ENCODE measurements at places on chromosomes 7 and 10.

GRCh38 chr7:82018226-82018625, 248.4 kb upstream of the HGF start:
- no peak for DNase-seq

DNA sequence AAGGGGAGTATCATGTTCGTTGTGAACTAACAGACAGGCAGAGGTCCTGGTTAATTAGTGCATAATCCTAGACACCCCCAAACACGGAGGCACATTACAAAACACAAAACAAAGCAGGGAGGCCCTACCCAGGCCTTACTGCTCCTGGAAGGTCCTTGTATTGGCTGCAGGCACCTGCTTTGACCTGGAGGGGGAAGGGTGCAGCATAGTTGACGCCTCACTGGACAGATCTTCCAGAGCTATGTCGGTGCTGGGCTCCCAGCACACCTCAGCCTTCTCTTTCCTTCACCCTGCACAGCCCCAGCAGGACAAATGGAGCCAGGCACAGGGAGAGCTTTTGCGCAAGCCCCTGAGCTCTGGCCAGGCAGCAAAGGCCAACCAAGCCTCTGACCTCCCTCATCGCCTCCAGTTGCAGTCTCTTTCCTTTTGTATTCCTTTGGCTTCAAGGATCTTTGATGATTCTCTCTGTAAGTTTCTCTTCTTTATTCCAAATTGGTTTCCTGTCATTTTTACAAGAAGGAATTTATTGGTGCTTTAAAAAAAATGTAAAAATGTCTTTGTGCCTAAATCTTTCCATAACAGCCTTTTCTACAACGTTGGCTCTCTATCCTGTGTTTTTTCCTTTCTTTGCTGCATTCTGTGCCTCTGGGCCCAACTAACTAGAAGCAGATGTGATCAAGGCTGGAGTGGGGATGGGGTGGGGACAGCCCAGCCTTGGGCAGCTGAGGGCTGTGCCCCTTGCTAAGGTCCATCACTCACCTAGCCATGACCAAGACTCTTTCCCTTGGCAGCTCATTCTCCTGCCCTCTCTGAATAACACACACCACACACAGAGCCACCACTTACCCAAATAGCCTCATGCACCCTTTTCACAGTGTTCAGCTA, 317.1 kb upstream of the NPVF start:
- no peak for DNase-seq

GRCh38 chr10:86258499-86258898, 108.1 kb downstream of the GRID1 start:
- DNase-seq, result no peak

DNA sequence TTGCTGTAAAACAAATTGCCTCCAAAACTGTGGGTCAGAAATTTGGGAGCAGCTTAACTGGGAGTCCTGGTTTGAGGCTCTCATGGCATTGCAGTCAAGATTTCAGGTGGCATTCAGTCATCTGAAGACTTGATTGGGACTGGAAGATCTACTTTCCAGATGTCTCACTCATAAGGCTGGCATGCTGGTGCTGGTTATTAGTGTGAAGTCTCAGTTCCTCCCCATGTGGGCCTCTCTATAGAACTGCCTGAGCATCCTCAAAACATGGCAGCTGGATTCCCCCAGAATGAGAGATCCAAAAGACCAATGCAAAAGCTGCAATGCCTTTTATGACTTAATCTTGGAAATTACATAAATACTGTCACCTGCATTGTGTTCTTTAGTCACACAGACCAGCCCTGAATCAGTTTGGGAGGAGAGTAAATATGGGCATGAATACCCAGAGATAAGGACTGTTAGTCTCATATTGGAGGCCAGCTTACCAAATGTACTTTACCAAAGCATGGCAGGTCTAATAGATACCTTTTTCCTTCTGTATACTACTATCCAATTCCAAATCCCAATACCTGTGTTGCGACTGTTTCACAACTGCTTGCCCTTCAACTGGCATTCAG, 6.5 kb upstream of the HERPUD2 start:
- no peak for DNase-seq

- DNase-seq, result no peak
Observed at GRCh38 chr10:3835770-3836169, 50.8 kb upstream of the KLF6 start.

GRCh38 chr7:50462361-50462760, 12.2 kb upstream of the FIGNL1 start:
- DNase-seq, result no peak

DNA sequence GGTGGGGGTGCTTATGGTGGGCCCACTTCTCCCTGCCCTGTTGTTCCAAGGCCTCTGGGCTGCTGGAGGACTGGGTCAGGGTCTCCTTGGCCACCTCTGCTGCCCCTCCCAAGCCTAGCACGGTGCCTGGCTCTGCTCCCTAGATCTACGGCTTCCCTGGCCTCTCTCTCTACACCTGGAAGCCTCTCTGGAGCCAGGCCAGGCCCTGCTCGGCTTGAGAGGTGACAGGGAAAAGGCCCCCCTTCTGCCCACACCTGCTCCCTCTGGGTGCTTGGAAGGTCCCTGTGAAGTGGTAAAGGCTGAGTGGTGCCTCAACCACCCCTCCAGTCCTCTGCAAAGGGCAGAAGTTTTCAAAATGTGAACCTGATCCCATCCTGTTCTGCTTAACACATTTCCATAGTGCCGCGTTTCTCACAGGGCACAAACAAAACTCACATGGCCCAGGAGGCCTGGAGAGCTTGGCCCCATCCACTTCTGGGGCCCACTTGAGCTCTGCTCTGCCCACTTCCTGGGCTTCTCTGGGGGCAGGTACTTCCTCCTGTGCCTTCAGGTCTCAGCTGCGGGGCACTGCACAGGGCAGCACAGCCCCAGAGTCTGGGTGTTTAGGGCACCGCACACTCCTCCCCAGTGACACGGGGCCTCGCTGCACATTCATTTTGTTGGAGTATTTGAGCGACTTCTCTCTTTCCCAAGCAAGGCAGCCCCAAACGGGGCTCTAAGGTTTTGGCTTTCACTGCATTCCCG, 169.9 kb downstream of the PIP4K2A start:
- no peak for DNase-seq

- DNase-seq, result no peak
Observed at GRCh38 chr10:130108934-130109604, 1.6 kb downstream of the C10orf143 start.

GRCh38 chr10:63712717-63713115, 191.5 kb downstream of the REEP3 start:
- no peak for DNase-seq

DNA sequence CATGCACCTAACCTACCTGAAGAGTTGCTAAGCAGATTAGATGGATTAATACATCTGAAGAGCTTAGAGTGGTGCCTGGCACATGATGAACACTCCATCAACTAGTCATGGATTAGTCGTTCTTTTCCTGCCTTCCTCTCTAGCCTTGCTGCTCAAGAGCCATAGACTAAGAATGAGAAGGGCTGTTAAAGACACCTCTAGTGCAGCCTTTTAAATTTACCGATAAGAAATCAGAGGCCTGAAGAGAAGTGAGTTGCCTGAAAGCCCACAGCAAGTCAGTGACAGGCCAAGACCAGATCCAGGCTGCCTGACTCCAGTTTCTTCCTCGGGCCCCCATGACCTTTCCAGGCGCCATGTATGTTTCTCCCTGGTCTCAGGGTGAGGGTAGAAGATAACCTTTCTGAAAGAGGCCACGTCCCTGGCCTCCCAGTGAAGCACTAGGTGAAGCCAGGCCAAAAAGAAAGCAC, 6.5 kb downstream of the TSPAN15 start:
- DNase-seq, result peak; percentile 67

GRCh38 chr10:29949411-29950011, 109.9 kb downstream of the JCAD start:
- DNase-seq, result no peak

GRCh38 chr7:42693722-42694121, 218.1 kb downstream of the C7orf25 start:
- no peak for DNase-seq

DNA sequence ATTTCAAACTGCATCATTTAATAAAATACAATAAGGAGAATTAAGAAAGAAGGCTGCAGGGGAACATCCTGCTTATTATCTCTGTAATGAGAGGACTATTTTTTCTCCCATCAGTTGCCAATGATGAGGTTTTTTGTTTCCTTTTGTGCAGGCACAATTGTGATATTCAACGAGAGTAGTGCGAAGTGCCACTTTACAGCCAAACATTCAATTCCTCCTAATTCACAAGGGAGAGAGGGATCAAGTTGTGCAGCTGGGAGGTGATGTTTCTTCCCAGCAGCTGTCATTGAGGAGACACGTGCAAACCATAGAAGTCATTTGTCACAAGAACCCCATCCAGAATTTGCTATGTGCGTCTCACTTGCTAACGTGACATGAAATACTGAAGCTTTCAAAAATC, 81.6 kb upstream of the ICA1 start:
- DNase-seq, result no peak

- DNase-seq, result no peak
Observed at GRCh38 chr7:107228291-107228690, 59.5 kb downstream of the HBP1 start.

GRCh38 chr10:95648138-95648537, 8.4 kb downstream of the ALDH18A1 start:
- DNase-seq, result no peak

DNA sequence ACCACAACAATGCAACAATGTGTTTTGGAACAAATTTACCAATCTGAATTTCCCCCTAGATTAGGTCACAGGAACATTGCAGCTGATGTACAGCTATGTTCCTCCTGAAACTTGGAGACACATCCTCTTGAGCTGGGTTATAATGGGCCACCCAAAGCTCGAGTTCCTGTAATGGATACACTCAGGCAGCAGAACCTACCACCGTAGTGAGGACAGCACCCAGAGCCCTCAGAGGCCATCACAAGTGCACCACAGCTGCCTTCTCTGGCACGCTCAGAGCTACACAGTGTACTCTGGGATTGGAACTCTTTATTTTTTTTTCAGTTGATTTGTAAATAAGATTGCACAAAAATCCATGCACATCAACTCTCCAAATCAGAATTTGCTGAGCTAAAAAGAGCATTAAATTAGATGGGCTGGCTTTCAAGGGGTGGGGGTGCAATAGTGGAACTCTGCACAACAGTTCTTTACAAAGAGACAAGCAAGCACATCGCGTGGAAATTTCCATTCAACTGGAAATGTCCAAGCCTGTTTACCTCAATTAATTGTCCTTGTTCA, 56.7 kb downstream of the EGFR start:
- no peak for DNase-seq

GRCh38 chr7:116521046-116521664, 3.7 kb upstream of the CAV1 start:
- no peak for DNase-seq

DNA sequence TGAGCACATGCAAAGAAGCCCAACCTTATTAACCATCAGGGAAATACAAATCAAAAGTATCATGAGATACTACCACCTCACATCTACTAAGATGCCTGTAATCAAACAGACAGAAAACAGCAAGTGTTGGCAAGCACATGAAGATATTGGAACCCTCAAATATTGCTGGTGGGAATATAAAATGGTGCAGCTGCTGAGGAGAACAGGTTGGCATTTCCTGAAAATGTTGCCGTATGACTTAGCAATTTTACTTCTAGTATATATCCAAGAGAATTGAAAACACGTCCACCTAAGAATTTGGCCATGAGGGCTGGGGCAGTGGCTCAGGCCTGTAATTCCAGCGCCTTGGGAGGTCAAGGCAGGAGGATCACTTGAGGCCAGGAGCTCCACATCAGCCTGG, 39.4 kb upstream of the TNRC18 start:
- DNase-seq, result no peak

- DNase-seq, result no peak
Observed at GRCh38 chr7:118452128-118452527, 227.6 kb downstream of the ANKRD7 start.

DNA sequence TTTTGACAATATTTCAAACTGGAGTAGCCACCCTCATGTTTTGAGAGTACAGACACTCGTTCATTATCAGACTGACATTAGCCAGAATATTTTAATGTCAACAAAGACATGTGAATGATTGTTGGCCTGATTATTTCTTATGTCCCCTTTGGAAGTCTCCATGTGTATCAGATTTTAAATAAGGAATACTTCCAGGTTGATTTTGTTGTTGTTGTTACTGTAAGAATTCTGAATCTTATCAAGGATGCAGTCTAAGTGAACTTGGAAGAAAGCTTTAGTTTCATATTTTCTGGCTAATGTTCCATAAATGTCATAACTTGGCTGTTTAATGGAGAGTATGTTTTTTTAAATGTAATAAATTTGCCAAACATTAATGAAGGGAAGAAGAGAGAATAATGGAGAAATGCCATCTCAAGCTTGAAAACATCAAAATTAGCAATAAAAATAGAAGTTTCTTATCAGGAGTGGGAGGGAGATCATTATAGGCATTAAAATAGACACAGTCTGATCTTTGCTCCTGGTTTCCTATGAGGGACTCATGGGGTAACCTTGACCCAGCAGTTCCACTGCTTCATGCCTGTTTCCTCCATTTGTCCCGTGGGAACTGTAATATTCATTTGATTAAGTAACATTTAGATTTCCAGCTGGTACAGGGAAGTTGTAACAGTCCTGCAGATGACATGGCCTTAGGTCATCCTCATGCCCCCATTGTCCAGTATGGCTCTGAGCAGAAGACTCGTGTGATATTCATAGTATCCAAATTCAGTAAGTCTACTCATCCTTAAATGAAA, 122.4 kb upstream of the KIAA1217 start:
- no peak for DNase-seq

DNA sequence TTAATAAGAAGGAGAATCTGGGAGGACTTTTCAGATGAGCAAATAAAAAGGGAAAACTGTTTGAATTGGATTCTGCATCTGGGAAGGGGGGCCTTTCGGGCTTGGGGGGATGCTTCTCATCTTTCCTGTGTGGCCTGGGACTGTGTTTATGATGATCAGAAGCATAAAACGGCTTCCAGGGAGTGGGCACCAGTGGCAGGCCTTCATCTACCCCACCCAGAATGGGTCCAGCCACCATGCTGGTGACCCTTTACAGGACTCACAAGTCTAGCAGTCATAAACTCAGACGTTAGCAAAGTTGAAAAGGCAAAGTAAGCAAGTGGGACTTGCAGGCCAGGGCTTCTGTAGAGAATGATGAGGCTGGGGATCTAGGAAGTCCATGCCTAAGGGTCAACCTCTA, 198.3 kb upstream of the ZMIZ1 start:
- no peak for DNase-seq

DNA sequence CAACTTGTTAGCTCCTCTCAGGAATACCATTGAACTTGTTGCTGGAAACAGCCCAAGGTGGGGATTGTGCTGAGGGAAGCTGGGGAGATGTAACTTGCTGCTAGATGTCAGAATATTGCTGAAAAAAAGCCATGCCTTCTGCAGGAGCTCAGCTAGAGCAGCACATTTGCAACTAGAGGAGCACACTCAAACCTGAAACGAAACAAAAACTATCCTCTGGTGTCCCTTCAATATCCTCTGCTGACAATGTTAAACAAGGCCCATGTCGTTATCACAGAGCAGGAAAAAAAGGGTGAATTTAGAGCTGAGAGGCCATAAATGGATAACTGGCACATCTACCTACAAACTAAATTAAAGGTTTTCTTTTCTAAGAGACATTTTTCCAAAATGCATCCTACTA, 53.7 kb upstream of the MACC1 start:
- no peak for DNase-seq

DNA sequence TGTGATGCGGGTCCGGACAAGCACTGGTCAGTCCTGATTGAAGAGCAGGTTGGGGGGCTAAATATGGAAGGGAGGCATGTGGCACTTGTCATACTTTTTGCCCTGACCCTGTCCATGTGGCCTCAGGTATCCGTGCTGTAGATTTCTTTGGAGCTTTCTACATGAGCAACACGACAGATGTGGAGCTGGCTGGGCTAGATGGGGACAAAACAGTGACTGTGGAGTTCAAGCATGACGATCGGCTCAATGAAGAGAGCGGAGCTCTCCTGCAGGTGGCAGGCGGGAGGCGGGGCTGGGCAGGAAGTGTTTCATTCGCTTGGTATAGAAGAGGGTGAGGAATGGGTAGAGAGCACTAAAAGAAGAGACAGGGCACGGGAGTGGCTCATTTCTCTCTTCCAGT, 13.0 kb upstream of the CHCHD1 start:
- no peak for DNase-seq
